ENCODE measurements at places on chromosomes 3 and 15.
A peak's percentile ranks its signal among the peaks of the same experiment; 100 is the strongest.

DNA sequence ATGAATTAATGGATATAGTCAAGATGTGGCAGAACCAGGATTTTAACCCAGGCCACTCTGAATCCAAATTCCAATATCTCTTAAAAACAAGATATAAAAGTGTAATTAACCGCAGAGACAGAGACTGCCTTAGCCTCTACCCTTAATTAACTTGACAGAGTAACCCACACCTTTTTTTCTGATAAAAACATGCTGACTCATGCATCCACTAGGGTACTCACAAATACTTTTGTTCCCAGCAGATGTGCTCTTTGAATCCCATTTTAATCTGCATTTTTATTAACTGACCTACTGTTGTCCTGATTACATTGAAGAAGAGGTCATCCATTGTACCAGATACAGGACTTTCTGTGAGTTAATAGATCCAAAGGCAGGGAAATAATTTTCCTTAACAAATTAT lies 278.3 kb downstream of the CHL1 start:
- H3K4me1 ChIP-seq, result no peaks in the 10 kb centered on the region
- DNase-seq, result no peak
- no peaks in the 10 kb centered on the region for H3K27me3 ChIP-seq
- H3K4me3 ChIP-seq, result no peak overlapping the region
- H3K36me3 ChIP-seq, result no peaks in the 10 kb centered on the region

GRCh38 chr3:31729573-31729972 lies 196.8 kb downstream of the STT3B start:
- DNase-seq, result no peak
- peaks cover 16% of the 10 kb centered on the region for H3K27me3 ChIP-seq
- H3K27ac ChIP-seq, result no peak overlapping the region

- DNase-seq, result no peak
- peaks cover 9% of the 10 kb centered on the region for H3K4me1 ChIP-seq
- no peak overlapping the region for H3K4me3 ChIP-seq
- no peak overlapping the region for H3K27ac ChIP-seq
- H3K36me3 ChIP-seq, result no peaks in the 10 kb centered on the region
Measured at GRCh38 chr3:66037330-66037985, 1.3 kb downstream of the MAGI1 start.

DNA sequence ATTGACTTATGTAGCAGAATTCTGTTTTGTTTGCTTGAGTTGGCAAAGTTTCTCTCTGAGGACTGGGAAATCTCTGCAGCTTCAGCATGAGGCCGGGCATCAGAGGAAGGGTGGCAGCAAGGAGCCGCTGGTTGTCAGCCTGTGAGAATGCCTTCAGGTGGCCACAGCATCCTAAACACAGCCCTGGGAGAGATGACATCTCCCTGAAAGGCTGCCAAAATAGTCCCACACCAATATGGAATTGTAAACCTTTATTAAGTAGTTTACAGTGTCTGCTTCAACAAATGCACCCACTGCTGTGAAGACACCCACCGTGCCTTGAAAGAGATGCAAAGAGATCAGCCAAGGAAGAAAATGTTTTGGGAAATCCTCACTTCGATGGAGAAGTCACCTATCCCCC lies 609.7 kb upstream of the ARRDC4 start:
- H3K36me3 ChIP-seq, result no peaks in the 10 kb centered on the region
- no peak for DNase-seq
- no peaks in the 10 kb centered on the region for H3K27me3 ChIP-seq
- no peak overlapping the region for H3K4me3 ChIP-seq
- H3K27ac ChIP-seq, result no peak overlapping the region
- H3K4me1 ChIP-seq, result no peaks in the 10 kb centered on the region

GRCh38 chr3:143676021-143676420 lies 172.2 kb downstream of the SLC9A9 start:
- H3K27me3 ChIP-seq, result no peaks in the 10 kb centered on the region
- no peaks in the 10 kb centered on the region for H3K36me3 ChIP-seq
- H3K4me1 ChIP-seq, result peaks cover 11% of the 10 kb centered on the region
- DNase-seq, result no peak

DNA sequence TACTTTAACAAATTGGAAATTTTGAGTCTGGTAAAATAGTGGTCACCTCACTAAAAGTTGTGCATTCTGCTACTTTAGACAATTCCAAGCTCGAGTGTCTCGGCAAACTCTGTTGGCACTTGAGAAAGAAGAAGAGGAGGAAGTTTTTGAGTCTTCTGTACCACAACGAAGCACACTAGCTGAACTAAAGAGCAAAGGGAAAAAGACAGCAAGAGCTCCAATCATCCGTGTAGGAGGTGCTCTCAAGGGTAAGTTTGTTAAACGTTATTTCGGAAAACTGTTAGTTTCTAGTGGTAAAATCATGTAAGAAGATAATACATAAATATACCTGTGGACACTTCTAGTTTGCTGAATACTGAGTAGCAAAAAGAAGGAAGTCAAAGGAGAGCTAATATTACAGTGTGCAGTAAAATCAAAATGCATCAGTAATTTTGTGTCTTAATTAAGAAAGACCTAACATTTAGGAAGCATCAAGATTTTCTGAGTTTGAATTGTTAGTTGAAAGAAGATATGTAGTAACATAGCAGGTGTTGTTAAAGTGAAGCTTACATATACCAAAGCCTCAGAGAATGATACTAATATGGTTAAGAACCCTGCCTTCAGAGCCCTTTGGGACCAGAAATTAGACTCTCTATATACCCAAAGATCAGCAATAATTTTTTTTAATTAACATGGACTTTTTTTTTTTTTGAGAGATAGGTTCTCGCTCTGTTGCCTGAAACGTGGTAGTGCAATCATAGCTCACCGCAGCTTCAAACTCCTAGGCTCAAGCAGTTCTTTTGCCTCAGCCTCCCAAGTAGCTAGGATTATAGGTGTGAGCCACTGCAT lies 23.0 kb downstream of the BUB1B start:
- no peak overlapping the region for H3K4me3 ChIP-seq
- H3K4me1 ChIP-seq, result peaks cover 33% of the 10 kb centered on the region
- H3K27ac ChIP-seq, result peak overlapping the region; percentile 75
- DNase-seq, result no peak

- H3K4me1 ChIP-seq, result peaks cover 43% of the 10 kb centered on the region
- H3K27ac ChIP-seq, result peak overlapping the region; percentile 71
Measured at GRCh38 chr3:111238885-111239284, 167.3 kb downstream of the NECTIN3 start.

DNA sequence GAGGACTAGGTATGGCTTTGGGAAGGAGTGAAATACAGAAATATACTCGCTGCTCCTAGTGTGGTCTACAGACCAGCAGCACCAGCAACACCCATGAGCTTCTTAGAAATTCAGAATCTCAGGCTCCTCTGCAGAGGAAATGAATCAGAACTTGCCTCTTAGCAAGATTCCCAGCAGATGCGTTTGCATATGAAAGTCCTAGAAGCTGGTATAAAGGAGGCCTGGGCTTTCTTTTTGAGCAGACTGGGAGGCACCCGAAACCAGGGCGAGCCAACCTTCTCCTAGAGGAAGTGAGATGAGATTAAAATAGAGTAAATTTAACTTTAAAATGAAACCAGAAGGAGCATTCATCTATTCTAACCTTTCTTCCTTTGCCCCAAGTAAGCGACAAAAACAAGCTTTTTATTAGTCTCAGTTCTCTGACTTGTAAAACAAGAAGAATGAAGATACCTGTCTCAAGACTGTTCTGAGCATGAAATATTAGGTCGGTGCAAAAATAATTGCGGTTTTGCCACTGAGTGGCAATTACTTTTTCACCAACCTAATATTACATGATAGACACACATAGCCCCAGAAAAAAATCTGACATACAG lies 140.0 kb downstream of the PDZRN3 start:
- H3K27ac ChIP-seq, result no peak overlapping the region
- no peak overlapping the region for H3K4me3 ChIP-seq
- no peak for DNase-seq
- H3K27me3 ChIP-seq, result peaks cover 15% of the 10 kb centered on the region

DNA sequence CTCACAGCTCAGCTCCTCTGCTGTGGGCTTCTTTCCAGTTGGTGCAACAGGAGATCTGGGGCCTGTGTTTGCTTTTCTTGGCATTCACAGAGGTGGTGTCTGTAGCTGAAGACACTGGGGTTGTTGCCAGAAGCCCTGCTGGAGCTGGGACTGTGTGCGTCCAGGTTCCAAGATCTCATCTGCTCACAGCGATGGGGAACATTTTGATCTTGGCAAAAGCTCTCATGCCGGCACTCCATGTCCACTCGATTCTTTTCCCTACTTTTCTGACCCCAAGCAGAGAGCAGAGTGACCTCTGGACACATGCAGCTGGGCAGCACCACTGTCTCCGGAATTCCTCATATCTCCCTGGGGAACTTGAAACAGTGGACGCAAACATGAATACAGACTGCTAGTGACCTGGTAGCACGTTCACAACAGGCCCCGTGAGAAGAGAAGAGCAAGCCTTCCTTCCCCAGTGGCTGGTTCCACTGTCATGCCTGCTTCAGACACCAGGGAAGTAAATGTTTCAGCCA lies 36.1 kb upstream of the MECOM start:
- H3K4me3 ChIP-seq, result no peak overlapping the region
- no peaks in the 10 kb centered on the region for H3K4me1 ChIP-seq
- H3K27ac ChIP-seq, result no peak overlapping the region
- peaks cover 5% of the 10 kb centered on the region for H3K27me3 ChIP-seq
- H3K36me3 ChIP-seq, result no peaks in the 10 kb centered on the region

GRCh38 chr3:171700653-171701052 lies 109.6 kb downstream of the PLD1 start:
- H3K27me3 ChIP-seq, result peaks cover 16% of the 10 kb centered on the region
- no peaks in the 10 kb centered on the region for H3K4me1 ChIP-seq
- no peak overlapping the region for H3K27ac ChIP-seq
- H3K36me3 ChIP-seq, result no peaks in the 10 kb centered on the region

- no peaks in the 10 kb centered on the region for H3K4me1 ChIP-seq
- H3K4me3 ChIP-seq, result no peak overlapping the region
- H3K27me3 ChIP-seq, result peaks cover 4% of the 10 kb centered on the region
- no peaks in the 10 kb centered on the region for H3K36me3 ChIP-seq
Measured at GRCh38 chr3:107452436-107452835, 70.3 kb upstream of the BBX start.

GRCh38 chr15:21262851-21263425 lies 177.4 kb downstream of the POTEB3 start:
- no peak overlapping the region for H3K4me3 ChIP-seq
- H3K27ac ChIP-seq, result no peak overlapping the region
- DNase-seq, result no peak

DNA sequence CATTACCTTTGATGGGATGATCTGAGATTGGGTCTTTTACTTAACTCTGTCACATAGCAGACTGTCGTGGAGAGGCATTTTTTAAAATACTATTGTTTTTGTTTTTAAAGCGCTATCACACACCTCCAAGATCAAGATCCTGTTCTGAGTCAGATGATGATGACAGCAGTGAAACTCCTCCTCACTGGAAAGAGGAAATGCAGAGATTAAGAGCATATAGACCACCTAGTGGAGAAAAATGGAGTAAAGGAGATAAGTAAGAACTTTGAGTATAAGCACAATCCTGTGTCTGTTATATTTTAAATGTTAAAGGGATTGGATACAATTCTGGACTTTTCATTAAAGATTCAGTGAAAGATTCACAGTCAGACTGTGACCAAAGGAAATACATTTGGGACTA lies 18.4 kb upstream of the ZBTB47 start:
- peak overlapping the region; percentile 7 for H3K27ac ChIP-seq
- DNase-seq, result no peak
- peaks cover 30% of the 10 kb centered on the region for H3K36me3 ChIP-seq
- no peak overlapping the region for H3K4me3 ChIP-seq
- peaks cover 8% of the 10 kb centered on the region for H3K4me1 ChIP-seq
- no peaks in the 10 kb centered on the region for H3K27me3 ChIP-seq

GRCh38 chr3:42036483-42036823 lies 54.7 kb upstream of the TRAK1 start:
- no peaks in the 10 kb centered on the region for H3K4me1 ChIP-seq
- H3K27ac ChIP-seq, result no peak overlapping the region
- no peak for DNase-seq

GRCh38 chr3:130644628-130645253 lies 101.9 kb downstream of the PIK3R4 start:
- H3K36me3 ChIP-seq, result no peaks in the 10 kb centered on the region
- no peak for DNase-seq
- no peak overlapping the region for H3K27ac ChIP-seq
- peaks cover 3% of the 10 kb centered on the region for H3K27me3 ChIP-seq
- H3K4me3 ChIP-seq, result no peak overlapping the region

DNA sequence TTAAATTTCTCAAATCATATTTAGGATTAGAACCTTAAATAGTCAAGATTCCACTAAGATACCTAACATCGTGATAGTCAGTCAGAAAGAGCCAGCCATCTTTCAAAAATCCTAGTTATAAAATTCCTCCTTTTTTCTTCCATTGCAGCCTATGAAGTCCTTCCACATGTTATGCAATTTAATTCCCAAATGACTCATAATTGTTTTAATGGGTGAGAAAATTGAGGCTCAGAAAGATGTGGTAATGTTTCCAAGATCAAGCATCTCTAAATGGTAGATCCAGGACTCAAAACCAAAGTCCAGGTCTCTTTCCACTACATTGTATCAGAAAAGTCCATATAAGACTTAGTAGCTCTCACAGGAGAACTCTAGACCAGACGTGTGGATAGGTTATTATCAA lies 9.5 kb downstream of the CFAP44 start:
- no peak for DNase-seq
- peaks cover 17% of the 10 kb centered on the region for H3K36me3 ChIP-seq
- H3K27ac ChIP-seq, result no peak overlapping the region
- no peaks in the 10 kb centered on the region for H3K27me3 ChIP-seq

DNA sequence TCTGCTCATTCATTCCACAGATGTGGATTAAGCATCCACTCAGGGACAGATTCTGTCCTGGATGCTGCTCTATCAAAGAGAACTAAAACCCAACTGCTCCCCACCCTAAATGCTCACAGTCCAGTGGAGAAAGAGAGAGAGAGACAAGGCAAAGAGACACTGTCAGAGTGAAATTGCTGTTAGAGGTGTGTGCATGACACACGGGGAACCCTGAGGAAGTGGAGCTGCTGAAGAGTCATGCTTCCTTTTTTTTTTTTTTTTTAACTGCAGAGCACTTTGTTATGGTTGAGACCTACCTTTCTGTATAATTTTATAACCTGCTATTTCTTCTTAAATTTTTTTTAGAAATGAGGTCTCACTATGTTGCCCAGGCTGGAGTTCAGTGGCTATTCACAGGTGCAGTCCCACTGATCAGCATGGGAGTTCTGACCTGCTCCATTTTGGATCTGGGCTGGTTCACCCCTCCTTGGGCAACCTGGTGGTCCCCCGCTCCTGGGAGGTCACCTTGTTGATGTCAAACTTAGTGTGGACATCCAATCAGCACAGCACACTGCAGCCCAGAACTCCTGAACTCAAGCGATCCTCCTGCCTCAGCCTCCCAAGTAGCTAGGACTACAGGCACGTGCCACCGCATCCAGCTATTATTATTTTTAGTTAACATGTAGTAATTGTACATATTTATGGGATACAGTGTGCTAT lies 18.2 kb upstream of the PSTPIP1 start:
- DNase-seq, result peak; percentile 43
- peaks cover 27% of the 10 kb centered on the region for H3K4me1 ChIP-seq
- H3K36me3 ChIP-seq, result no peaks in the 10 kb centered on the region
- no peak overlapping the region for H3K4me3 ChIP-seq
- H3K27ac ChIP-seq, result no peak overlapping the region
- H3K27me3 ChIP-seq, result peaks cover 23% of the 10 kb centered on the region
